Stimulated activated CD4-positive, alpha-beta T cell treated with anti-CD3 and anti-CD28 coated beads, Interleukin-12 subunit alpha, Interleukin-12 subunit beta, amount 100 ng/mL, for 24 hours (primary cell): ENCODE measurements at places on chromosomes 3 and 15.

DNA sequence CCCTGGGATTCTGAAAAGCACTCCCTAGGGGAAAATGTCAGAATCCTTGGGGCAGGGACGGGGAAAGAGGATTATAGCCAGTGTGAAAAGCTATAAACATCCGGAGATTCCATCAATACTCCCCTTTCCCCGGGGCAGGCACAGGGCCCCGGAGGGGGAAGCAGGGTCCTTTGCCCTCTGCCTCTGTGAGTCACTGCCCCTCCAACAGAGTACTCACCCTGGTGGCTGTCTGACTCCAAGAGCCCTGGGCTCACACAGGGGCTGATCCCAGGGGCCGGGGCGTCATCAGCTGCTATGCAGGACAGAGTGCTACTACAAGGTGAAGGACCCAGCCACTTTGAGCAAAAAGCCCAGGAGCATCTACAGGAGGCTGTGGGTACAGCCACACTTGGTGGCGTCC is 133.0 kb upstream of the PRR20G start:
- no peak for DNase-seq

- no peak for DNase-seq
These were observed 59.2 kb upstream of the APEH start for GRCh38 chr3:49614936-49615335.

- DNase-seq, result no peak
These were observed 27.5 kb downstream of the FLNB start for GRCh38 chr3:58035524-58036255.

- no peak for DNase-seq
These were observed 463.9 kb downstream of the EPHA3 start for GRCh38 chr3:89571298-89571697.

GRCh38 chr3:40718681-40719080 is 193.9 kb downstream of the ZNF621 start:
- DNase-seq, result no peak

DNA sequence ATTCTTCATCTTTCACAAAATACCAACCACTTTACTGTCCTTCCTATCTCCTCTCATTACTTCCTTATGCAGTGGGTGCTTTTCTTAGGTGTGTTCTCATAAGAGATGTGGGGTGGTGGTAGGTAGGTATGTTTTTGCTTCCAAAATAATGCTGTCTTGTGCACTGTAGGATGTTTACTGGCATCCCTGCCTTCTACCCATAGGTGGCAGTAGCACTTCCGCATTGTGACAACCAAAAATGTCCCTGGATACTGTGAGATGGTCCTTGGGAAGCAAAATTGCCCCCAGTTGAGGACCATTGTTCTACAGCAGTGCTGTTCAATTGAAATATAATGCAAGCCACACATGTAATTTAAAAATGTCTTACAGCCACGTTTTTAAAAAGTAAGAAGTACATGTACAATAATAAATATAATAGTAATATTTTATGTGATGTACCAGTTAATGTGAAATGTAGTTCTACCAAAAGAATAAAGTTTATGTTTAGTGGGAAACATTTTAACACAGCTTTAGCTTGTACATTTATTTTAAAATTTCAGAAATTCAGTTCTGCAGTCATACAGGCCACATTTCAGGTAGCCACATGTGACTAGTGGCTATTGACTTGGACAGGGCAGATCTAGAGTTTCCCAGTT is 75.2 kb downstream of the NEO1 start:
- no peak for DNase-seq
